Fibroblast of skin of right biceps (primary cell): ENCODE measurements at places on chromosomes 6 and 20.
A peak's percentile ranks its signal among the peaks of the same experiment; 100 is the strongest.

DNA sequence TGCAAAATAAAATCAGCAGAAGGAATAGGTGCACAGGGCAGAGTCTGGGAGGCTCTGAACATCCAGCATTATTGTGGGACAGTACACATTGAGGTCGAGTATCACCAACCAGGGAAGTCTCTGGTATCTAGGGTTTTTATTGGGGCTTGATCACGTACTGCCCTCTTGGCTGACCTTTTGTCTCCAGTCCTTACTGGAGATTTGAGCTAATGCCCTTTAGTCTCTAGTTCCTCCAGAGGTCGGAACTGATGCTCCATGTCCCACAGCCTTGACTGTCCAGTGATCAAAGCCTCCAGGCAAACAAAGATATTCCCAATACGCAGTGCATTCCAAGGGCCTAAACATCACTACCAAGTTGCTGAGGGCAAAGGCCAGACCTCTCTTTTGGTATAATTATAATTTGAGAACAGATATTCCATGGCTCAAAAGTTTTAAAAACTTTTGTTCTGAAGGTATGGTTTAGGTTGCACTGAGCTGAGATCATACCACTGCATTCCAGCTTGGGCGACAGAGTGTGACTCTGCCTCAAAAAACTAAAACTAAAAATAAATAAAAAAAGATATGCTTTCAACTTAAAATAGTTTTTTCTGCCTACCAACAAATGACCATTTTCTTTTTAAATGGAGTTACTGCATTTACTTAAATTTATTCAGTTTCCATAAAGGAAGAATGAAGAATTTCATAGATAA is 56.9 kb upstream of the DYNLRB1 start:
- peak; percentile 9 for DNase-seq

DNA sequence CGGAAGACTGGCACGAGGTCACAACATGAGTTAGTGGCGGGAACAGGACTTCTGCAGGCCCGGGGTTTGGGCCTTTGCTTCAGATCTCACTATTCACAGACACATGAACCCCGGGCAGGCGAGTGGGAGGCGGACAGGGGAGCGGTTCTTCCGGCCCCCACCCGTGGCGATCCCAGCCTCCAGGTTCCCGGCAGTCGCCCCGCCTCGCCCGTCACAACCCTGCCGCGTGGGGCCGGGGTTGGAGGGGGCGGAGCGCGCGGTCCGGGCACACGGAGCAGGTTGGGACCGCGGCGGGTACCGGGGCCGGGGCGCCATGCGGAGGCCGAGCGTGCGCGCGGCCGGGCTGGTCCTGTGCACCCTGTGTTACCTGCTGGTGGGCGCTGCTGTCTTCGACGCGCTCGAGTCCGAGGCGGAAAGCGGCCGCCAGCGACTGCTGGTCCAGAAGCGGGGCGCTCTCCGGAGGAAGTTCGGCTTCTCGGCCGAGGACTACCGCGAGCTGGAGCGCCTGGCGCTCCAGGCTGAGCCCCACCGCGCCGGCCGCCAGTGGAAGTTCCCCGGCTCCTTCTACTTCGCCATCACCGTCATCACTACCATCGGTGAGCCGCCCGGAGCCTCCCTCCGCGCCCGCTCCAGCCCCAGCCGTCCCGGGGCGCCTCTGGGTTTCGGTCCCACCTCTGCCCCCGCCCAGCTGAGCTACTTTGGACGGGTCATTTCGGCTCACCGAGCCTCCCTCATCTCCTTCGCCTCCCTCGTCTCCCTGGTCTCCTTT is at the start of gene KCNK15:
TSS of gene KCNK15 (plus strand) at position 268 of the 769 bp plus-strand sequence. CDS start at position 314, 46 bp downstream.
- peak; percentile 27 for DNase-seq

- peak; percentile 36 for DNase-seq
Observed at GRCh38 chr6:144265061-144265357, 20.1 kb upstream of the UTRN start.

DNA sequence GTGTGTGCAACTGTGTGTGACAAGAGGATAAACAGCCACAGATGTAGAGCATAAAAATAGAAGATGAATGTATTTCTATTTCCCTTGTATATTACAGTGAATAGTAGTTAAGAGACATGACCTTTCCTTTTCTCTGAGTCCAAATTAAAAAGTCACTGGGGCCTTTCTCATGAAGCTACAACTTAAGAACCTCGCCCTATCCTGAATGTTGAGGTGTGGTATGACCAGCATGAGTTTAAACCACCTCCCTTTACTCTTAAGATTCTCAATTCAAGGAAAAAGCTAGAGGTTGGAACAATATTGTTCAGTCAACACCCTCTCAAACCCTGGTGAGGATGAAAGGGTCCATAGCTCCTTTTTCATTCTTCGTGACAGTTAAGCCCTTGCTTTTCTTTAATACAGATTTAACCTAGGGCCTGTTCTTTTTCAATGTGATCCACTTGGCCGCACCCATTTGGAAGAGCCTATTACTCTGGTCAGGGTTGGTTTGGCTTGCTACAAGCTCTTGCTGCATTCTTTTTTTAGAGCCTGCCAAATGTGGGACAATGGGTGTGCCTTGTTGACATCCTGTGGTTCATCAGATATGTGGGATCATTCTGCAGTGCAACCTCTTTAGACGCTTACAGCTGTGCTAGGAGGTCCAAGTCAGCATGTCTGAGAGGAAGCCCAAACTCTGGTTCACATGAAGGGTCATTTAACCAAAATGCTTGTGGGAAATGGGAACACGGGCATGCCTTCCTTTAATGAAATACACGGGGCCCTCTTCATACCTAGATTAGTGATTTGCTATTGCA is 290.0 kb downstream of the HAO1 start:
- DNase-seq = peak; percentile 39

GRCh38 chr6:126716032-126716431 is 376.1 kb downstream of the CENPW start:
- peak; percentile 50 for DNase-seq

DNA sequence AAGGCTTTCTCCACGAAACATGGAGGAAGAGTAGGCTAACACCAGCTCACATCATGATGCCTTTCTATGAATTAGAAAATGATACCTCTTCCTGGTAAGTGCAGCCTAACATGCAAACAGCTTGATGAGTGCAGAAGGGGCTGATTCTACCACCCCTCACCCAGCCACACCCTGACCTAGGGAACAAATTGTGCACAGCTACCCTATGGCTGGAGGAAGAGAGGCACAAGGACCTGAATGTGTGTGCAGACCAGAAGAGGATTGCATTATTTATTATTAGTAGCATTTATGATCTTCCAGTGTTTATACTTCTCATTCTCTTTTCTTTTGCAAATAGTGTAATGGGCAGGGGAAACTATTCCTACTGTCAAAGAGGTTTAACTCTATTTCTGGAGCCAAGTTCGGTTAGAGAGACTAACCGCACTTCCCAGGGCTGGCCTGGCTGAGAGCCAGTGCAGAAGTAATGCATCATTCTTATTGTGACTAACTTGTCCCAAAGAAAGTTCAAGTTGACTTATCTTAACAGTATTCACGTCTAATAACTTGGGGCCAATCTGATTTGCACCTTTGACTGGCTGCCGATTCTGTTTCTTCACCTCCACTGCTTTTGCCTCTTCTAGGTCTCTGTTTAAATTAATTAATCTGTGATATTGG is 237.5 kb downstream of the CD83 start:
- DNase-seq = peak; percentile 94

- no peak for DNase-seq
Observed at GRCh38 chr6:30231067-30231466, 17.9 kb upstream of the TRIM26 start.
